Bronchial epithelial cell (primary cell): ENCODE measurements at places on chromosomes 2 and 18.

DNA sequence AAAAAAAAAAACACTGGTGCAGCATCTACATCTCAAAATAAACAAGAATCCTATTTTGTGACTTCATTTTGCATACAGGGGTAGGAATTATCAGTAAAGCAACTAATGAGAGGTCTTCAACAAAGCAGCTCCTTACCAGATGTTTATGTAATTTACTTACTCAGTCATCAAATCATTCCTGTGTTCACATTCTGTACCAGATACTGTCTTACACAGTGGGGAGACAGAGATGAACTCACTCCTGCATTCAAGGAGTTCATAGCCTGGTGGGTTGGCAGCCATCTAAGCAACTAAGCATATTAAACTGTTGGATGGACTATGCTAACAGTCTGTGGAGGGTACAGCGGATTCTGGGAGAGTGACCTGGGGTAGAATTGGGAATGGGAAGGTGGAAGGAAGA is 169.0 kb downstream of the OSR1 start:
- DNase-seq = no peak

- DNase-seq = peak; percentile 40
These were observed 33.9 kb downstream of the BMP10 start for GRCh38 chr2:68837164-68837860.

GRCh38 chr2:231388725-231389346 is 6.7 kb upstream of the B3GNT7 start:
- no peak for DNase-seq

GRCh38 chr18:51569153-51569552 is 371.7 kb upstream of the MEX3C start:
- no peak for DNase-seq

DNA sequence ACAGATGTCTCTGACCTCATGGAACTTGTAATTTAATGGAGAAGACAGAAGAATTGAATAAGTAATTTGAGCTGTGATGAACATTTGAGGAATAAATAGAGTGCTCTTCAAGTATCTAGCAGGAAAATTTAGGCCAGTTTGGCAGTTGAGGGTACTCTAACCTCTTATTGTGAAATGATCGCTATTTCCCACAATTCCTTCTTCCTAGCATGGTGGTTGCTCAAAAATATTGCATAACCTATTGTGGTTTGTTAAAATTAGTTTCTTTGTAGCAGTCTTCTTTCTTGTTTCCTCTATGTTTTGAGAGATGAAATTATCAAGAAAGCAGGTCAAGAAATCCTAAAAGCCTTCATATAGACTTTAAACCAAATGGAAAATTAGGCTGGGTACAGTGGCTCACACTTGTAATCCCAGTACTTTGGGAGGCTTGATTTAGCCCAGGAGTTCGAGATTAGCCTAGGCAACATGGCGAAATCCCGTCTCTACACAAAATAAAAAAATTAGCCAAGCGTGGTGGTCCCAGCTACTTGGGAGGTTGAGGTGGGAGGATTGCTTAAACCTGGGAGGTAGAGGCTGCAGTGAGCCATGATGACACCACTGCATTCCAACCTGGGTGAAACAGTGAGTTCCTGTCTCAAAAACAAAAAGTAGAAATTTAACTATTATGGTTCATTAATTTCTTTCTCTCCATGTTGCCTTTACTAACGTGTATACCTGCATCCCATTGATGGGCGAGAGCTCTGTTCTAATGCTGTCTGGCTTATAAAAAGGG is 58.7 kb downstream of the RBKS start:
- DNase-seq = no peak

DNA sequence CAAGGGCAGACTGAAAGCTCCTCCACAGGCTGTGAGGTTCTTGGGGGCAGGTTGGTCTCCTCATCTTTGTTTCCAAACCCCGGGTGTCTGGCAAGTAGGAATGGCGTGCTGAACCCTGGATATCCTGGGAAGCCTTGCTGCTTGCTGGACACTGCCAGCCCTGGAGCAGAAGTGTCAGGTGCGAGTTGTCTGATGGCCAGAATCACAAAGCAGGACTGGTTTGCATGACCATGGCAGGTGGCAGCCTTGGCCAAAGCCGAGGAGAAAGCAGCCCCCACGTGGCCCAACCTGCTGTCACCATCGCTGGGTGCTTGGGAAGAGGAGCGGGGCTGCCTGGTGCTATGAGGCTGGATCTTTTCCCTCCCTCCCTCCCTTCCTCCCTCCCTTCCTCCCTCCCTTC is 309.5 kb upstream of the HS6ST1 start:
- DNase-seq = no peak

DNA sequence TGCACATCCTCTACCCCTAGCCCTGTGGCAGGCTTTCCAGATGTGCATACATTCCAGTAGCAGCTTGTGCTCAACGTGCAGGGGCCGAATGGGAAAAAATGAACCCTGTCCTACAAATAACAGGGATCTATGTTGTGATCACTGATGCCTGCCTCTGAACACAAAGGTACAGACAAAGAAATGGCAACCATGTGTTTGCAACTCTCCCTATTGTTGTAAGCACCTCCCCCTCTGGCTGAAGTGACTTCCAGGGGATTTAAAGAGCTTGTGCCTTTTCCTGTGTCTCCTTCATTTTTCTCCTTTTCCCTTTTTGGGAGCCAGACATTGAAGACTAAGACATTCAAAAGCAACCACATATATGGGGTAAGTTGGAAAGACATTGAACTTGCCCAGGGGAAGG is 21.6 kb downstream of the ARHGAP25 start:
- DNase-seq = no peak

DNA sequence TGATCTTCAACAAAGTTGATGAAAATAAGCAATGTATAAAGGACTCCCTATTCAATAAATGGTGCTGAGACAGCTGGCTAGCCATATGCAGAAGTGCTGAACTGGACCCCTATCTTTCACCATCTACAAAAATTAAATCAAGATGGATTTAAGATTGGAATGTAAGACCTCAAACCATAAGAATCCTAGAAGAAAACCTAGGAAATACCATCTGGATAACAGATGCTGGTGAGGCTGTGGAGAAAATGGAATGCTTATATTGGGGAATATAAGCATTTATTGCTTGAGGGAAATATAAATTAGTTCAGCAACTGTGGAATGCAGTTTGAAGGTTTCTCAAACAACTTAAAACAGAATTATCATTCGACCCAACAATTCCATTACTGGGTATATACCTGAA is 89.6 kb downstream of the GCA start:
- no peak for DNase-seq

GRCh38 chr2:223457301-223457700 is 144.9 kb downstream of the SCG2 start:
- no peak for DNase-seq

DNA sequence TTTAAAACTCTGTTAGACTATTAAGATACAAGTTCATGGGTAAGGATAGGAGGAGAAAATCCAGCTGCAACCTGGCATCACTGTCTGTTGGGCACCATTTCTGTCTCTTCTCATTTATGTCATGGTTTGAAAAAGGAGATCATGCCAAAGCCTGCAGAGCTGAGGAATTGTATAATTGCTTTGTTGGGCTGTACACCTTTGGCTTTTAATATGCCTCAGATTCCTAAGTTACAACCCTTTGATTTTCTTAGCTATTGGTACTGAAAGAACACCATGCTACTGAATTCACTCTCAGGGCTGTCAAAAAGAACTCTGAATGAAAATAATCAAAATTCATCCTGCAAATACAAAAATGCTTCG is 174.3 kb downstream of the ACKR3 start:
- no peak for DNase-seq

GRCh38 chr2:100011272-100011731 is 131.1 kb downstream of the AFF3 start:
- no peak for DNase-seq

DNA sequence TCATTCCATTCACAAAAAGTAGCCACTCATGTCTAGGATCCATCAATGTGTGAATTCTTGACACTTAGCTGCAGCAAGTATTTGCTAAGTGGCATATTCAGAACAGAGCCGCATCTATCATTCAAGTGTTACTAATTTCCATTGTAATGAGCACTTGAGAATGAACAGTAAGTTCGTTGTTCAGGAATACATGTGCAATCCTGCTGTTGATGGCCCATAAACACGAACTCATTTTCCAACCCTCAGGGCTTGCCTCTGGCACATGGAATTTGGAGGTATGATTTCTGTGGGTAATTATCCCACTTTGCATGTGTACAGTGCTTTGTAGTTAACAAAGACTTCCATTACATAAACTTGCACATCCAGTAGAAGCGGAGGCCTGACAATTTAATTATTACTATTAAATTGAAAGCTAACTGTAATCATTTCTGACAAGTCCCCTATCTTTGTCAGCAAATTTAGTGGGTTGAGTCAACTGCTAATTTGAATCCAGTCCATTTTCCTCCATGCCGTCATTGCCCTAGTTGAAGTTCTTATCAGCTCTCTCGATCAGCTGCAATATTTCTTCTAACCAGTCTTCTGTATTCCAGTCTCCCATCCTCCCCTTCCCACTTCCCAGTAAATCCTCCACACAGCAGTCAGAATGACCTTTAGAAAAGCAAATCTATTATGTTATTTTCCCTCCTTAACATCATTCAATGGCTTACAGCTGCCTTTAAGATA is 116.0 kb upstream of the AQP4 start:
- no peak for DNase-seq

GRCh38 chr2:182942756-182943155 is 76.3 kb upstream of the FRZB start:
- DNase-seq = no peak

DNA sequence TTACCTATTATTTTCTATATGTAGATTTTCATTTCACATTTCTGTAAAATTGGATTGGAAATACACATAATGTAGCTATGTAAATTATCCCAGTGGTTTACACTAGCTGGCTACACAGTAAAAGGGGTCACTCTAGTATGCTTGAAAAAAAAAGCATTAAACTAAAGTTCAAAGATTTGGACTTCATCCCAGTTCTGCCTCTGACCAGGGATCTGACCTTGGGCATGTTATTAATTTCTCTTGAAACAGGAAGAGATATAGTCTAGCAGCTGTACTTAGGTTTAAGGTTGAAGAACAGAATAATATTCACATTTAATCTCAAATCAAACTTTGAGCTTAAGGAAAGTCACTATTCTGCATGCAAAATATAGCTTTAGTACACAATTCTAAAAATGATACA is 64.5 kb upstream of the RPE start:
- DNase-seq = no peak

DNA sequence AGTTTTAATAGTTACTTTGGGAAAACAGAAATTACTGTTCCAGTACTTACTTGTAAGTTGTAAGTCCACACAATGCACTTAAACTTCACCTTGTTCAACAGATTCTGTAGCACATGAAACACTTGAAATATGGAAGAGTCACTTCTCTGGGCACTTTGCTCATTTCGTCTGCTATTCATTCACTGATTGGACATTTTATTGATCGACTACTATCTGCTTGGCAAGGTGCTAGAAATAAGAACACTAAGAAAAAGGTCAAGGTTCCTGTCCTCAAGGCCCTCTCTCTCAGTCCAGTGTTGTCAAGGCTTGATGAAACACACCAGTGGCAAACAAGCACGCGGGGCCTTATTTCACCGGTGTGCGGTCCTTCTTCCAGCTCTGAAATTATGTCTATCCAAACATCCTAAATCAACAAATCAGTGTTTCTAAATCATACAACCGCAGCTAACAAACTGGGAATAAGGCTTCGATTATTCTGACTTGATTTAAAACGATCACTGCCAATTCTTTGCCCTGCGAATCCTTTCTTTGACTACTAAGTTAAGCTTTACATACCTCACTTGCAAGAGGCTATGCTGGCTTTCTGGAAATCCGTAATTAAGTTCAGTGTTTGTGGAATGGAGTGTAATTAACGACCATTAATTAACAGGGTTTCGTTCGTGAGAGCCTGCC is 780 bp upstream of the ITGAV start:
- DNase-seq = peak; percentile 37

DNA sequence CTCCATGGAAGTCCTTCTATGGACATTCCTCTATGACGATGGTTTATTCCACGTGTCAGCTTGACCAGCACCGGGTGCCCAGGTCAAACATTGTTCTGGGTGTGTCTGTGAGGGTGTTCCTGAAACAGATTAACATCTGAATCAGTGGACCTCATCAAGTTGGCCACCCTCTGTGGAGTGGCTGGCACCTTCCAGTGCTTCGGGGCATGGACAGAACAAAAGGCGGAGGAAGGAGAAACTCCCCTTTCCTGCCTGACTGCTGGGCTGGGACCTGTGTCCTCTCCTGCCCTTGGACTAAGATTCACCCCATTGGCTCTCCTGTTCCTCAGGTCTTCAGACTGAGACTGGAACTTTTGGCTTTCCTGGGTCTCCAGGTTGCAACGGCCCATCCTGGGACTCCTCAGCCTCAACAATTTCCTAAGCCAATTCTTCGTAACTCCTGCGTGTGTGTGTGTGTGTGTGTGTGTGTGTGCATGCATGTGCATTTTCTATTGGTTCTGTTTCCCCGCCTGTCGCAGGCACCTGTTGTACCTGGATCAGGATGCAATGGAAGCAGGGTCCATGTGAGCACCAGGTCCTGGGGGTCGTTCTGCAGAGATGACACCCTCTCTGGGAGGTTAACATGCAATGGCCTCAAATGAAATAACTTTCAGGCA is 357.2 kb upstream of the SALL3 start:
- no peak for DNase-seq
